ENCODE measurements at places on chromosomes 2 and 18.

DNA sequence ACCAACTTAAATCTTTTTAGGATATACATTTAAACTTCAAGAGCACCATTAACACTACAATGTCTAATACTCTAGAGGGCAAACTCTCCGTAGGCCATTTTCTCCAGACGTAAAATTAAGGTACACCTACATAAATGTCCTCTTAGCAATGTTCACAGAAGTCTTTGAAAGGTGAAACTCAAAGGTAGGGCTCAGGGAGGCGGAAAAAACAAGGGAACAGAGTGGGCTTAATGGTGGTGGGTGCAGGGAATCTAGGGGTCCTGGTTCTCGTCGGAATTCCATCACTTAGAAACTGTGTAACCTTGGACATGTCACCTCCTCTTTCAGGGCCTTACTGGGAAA, 668 bp downstream of the NFU1 start:
- DNase-seq: peak; percentile 24

DNA sequence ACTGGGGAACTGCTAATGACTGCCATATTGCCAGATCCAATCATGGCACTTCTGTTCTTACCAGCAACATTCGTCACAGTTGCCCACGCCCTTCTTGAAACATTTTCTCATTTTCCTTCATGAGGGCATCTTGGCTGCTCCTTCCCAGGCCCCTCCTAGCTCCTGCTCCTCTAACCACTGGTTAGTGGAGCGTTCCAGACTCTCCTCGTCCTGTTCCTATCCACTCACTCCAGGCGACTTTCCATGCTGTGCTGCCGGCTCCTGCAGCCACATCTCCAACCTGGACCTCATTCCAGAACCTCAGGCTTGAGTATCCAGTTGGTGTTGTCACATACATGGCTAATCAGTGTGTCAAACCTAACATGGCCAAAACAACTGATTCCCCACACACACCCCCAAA, 1.3 kb upstream of the ADI1 start:
- no peak for DNase-seq

DNA sequence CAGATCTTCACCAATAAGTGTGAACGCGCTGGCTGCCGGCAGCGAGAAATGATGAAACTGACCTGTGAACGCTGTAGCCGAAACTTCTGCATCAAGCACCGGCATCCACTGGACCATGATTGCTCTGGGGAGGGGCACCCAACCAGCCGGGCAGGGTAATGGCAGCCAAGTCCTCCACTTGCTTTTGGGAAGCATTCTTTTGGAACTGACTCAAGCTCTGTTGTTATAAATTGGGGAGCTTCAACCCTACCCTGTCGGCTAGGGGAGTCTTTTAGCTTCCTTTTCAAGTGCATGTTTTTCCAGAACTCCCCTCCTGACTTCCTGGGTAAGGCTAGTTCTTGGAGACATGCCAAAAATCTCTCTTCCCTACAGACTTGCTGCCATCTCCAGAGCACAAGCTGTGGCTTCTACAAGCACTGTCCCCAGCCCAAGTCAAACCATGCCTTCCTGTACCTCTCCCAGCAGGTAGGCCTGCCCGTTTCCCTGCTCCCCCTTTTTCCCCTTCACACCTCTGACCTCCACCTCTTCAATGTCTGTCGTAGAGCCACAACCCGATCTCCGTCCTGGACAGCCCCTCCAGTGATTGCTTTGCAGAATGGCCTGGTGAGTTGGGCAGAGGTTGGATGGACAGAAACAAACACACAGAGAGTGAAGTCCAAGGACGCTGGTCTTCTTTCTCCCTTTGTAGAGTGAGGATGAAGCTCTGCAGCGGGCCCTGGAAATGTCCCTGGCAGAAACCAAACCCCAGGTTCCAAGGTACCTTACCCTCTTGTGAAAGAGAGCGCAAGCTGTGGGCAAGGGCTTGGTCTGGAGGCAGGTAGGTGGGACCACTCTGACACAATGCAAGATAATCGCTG, 1.5 kb downstream of the ZFAND2B start:
- no peak for DNase-seq

DNA sequence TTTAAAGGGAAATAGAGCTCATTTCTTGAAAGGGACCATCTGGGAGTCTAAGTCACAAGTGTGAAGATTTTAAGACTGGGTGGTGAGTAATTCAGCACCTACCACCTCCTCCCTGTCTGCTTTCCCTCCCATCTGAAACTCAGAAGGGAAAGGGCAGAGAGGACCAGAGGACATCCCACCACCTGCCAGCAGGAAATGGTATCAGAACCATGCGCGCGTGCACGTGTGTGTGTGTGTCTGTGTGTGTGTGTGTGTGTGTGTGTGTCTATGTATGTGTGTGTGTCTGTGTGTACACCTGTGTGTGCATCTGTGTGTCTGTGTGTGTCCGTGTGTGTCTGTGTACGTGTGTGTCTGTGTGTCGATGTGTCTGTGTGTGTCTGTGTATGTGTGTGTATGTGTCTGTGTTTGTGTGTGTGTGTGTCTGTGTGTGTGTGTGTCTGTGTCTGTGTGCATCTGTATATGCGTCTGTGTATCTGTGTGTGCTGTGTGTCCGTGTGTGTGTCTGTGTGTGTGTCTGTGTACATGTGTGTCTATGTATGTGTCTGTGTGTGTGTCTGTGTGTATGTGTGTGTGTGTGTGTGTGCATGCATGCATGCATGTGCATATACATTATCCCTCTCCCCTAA, 76.8 kb downstream of the ZFP36L2 start:
- no peak for DNase-seq

Measured in HTR-8/SVneo (cell line).